ENCODE measurements at places on chromosomes 6 and 20.

DNA sequence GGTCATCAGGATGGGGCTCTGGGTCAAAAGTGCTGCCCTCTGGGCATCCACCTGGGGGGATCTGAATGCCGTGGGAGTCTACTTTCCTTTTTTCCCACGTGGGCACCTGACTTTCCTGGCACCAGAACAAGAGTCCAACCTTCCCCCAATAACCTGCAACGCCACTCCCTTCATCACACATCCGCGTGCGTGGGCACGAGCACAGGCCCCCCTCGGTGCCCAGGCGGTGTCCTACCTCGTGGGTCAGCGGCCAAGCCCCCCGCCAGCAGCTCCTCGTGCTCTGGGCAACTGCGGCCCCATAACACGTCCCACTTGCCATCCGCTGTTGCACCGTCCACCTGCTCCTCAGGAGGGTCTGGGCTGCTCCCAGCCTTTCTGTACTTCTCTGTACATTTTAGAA lies 87.0 kb downstream of the YTHDF1 start:
- DNase-seq: peak; percentile 3

GRCh38 chr20:39829256-39829655 lies 859.8 kb downstream of the MAFB start:
- DNase-seq: no peak

DNA sequence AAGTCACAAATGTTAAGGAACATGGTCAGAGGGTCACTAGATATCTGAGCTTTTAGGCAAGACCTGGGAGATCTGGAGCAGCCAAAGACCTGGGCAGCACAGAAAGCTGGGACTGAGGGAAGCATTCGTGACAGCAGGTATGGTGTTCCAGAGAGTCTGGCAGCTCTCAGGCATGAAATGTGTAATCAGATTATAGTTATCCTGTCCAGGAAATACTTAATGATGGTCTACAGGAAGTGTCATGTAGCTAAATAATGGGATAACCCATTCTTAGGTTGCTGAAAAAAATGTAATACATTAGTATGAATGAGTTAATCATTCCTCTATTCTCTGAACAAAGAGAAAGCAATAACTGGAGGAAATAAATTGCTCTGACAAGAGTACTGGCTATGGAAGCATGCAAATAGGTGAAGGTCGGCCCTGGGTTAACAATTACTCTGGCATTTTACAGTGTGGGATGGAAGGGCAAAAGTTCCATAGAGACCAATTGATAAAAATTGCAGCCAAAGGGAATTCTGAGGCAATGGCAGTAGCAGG lies 740.5 kb downstream of the CBLN4 start:
- no peak for DNase-seq

GRCh38 chr6:7301702-7302101 lies 11.3 kb downstream of the SSR1 start:
- DNase-seq: no peak

- no peak for DNase-seq
These were observed 297.8 kb upstream of the BMP2 start for GRCh38 chr20:6469695-6470094.

GRCh38 chr6:92380803-92381601 lies 1038.4 kb downstream of the EPHA7 start:
- no peak for DNase-seq

GRCh38 chr6:45902984-45903383 lies 112.7 kb downstream of the CLIC5 start:
- DNase-seq: no peak

DNA sequence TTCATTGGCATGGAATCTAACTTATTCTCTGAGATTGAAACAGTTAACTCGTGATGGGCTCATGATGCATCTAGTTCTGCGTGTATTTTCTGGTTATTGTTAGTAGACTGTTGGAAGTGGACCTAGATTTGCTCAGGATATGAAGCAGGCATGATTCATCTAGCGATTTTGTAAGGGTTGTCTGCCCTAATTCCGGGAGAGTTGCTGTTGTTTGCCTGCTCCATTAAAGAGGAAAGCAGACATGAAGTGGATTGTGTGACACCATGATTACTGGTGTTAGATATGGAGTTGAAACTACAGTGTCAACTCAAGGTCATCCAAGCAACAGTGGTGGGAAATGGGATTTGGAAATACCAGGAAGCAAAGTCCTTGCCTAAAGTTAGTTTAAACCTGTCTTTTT lies 41.0 kb downstream of the SOX4 start:
- DNase-seq: no peak

- no peak for DNase-seq
These were observed 257.3 kb downstream of the ATXN1 start for GRCh38 chr6:16503970-16504415.

DNA sequence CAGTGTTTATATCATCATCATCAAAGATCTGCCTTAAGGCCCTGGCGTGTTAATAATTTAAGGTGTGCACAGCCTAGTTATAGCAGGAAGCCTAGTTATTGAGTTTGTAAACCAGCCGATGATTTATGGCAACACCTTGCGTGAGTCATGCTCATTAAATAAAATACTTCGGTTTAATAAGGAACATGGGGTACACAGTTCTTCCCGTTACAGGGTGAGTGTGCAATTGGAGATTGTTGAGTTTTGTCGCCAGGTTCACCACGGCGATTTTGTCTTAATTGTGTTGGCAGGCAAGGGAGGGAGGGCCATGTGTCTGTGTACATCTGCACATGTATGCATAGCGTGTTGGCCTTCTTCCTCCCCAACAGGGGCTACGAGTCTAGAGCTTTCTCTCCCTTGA lies 104.0 kb downstream of the TFAP2A start:
- no peak for DNase-seq

GRCh38 chr6:80338201-80338836 lies 231.8 kb downstream of the BCKDHB start:
- DNase-seq: peak; percentile 52

DNA sequence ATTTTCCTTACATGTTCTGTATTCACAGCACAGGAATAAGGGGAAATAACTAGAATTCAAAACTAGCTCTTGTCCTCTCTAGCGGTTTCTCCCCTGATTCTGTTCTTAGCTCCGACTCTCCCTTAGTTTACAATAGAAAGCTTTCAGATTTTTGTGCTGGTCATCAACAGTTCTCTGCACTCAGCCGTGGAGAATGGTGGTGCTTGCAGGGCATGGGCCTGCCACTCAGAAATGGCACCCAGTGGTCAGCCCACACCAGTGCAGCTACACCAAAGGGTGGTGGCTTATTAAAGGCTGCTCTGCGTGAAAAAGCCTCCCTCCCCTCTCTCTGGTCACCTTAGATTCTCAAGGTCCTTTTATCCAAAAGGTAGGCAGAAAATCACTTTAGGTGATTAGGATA lies 123.5 kb downstream of the SASH1 start:
- DNase-seq: no peak

- no peak for DNase-seq
These were observed 62.2 kb upstream of the PLN start for GRCh38 chr6:118485601-118486550.

GRCh38 chr6:149608381-149608982 lies 40.0 kb downstream of the KATNA1 start:
- no peak for DNase-seq

- no peak for DNase-seq
These were observed 154.0 kb downstream of the PRL start for GRCh38 chr6:22142856-22143255.

All from T-helper 17 cell (primary cell).